Endothelial cell (in vitro differentiated cells): ENCODE measurements at places on chromosomes 2 and 18.

DNA sequence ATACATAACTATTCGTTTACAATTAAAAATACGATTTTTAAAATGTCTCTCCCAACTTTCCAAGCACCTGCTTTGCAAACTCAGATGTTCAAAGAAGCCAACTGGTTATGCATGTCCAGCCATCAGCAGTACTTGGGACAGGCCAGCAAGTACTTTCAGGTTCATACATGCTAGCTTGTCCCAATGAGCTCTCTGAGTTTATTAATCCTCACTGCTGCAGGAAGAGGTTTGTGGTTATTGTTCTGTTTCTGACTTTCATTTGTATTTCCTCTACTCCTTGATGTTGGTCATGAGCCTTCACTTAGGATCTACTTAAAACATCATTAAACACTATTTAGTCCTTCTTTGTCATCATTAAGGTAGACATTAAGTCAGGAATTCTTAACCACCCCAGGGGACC is 374.1 kb downstream of the LRATD1 start:
- no peak for DNase-seq

DNA sequence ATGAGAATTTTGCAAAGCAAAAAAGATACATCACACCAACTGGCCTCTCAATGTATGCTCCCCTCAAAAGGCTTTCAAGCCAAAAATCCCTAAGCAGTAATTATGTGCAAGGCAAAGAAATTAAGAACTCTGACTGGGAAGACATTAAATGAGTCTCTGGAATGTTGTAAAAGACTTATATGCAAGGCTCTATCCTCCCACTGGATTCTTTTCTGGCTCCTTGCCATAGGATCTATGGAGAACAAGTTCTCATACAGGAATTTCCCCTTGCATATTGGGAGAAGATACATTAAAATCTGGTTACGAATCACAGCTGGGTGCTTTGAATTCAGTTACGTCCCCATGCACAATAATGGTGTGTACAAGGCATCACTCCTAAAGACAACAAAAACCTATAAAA is 73.4 kb upstream of the ATL2 start:
- no peak for DNase-seq

- no peak for DNase-seq
Observed at GRCh38 chr2:208638059-208638458, 231.5 kb downstream of the PTH2R start.

GRCh38 chr2:121501554-121501953 is 29.1 kb upstream of the RNU4ATAC start:
- DNase-seq = no peak

DNA sequence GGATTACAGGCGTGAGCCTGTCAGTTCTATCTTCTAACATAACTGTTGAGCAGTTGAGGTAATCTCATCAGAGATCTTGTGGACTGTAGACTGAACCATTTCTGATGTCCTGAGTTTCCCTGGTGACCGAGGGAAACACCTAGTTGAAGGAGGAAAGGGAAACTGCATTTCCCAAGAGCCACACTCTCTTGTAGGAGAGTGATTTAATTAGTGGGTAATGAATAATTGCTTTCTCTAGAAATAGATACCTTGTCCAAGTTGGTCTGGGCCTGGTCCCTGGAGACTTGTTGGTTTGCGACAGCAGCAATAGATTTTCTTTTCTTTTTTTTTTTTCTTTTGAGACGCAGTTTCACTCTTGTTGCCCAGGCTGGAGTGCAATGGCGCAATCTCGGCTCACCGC is 7.4 kb downstream of the TTLL4 start:
- no peak for DNase-seq

DNA sequence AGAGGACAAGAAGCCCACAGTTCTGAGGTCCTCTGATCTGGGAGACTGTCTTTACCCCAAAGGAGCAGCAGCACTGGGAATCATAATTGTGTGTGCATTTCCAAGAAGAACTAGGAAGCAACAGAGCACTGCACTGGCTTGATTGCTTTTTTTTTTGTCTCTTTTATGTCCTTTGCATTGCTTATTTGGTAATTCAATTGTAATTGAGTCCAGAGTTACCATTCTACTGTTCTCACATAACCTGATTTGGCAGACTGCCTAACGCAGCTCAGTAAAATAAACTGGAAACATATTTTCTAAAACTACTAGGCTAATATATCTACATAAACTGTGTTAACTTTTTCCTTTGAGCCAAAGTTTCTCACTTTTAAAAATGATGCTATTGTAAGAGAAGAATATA is 190.3 kb upstream of the SLC8A1 start:
- no peak for DNase-seq

DNA sequence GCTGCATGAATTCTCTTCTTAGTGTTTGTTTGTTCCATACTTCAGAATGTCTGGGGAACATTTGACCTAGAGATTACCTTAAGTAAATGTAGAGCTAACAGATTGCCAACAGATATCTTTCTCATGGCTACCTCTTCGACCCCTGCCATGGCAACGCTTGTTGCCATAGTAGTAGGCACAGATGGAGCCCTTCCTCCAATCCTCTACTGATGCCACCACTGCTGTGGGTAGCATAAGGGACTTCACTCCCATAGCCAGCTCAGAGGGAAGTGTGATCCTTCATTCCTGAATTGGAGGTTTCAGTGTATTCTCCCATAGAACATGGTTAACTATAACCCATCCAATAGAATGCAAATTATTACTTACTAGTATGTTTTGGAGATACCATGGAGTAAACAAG is 543.6 kb upstream of the NRP2 start:
- no peak for DNase-seq

- no peak for DNase-seq
Observed at GRCh38 chr18:78677483-78678317, 301.9 kb upstream of the SALL3 start.

- peak; percentile 73 for DNase-seq
Observed at GRCh38 chr2:216519154-216519762, 20.6 kb downstream of the RPL37A start.

DNA sequence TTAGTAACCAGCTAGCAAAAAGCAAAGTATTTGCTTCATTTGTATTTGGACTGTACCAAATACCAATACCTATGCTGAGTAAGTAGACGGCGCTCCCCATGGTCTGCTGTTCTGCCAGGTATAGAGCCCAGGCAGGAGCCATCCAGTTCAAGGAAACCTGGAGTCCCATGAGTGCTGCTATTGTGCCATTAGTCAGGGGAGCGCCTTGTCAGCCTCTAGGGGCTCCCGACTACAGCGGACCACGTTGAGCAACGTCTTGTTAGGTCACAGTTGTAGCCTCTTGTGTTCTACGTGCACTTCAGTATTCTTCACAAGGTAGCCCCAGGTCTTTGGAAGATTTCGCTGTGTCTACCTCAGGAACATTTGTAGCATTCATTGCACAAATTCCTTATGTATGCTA is 21.6 kb upstream of the SLC9A2 start:
- DNase-seq = no peak

- DNase-seq = no peak
Observed at GRCh38 chr2:44360749-44361329, 455 bp downstream of the PREPL start.

- DNase-seq = no peak
Observed at GRCh38 chr18:12960853-12961397, 13.1 kb downstream of the SEH1L start.

GRCh38 chr2:54876764-54877163 is 153.3 kb downstream of the EML6 start:
- no peak for DNase-seq

DNA sequence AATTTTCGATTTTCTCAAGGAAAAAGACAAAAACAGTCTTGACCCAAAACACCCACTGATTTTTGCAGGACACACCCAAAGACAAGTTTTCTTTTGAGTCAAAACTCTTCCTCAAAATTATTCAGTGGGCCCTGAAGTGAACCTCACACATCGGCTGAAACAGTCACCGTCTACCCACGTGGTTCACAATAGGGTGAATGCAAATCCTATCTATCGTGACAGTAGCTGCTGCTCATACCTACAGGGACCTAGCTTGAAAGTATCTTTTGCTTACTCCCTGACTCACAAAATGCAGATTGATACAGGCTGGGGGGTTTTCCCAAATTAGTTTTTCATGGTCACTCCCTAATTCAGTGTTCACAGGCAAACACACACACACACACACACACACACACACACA is 10.7 kb upstream of the CD226 start:
- DNase-seq = no peak

- DNase-seq = no peak
Observed at GRCh38 chr2:162014751-162015150, 59.3 kb downstream of the DPP4 start.

DNA sequence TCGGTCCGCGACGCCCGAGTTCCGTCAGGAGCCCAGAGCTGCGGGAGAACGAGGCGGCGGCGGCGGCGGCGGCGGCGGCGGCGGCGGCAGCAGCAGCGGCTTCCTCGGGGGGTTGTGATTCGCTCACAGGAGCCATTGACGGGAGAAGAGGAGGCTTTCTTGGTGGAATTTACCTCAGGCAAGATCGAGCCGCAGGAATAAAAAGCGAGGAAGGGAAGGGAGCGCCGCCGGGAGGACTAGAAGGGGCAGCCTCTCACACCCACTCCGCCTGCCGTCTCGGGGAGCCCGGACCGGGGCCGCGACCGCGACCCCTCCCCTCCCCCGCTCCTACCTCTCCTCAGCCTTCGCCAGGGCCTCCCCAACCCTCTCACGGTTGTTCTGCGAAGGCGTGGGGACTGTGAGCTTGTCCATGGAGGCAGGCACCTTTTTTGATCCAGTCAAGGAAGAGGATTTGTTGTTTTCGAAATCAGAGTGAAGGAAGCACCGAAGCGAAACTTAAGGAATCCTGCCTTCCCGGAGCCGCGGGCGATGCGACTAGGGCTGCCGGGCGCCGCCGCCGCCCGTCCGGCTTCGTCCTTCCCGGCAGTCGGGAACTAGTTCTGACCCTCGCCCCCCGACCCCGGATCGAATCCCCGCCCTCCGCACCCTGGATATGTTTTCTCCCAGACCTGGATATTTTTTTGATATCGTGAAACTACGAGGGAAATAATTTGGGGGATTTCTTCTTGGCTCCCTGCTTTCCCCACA is 506 bp downstream of the BMPR2 start:
- peak; percentile 24 for DNase-seq

GRCh38 chr2:170477630-170478029 is 237.5 kb upstream of the SP5 start:
- no peak for DNase-seq

DNA sequence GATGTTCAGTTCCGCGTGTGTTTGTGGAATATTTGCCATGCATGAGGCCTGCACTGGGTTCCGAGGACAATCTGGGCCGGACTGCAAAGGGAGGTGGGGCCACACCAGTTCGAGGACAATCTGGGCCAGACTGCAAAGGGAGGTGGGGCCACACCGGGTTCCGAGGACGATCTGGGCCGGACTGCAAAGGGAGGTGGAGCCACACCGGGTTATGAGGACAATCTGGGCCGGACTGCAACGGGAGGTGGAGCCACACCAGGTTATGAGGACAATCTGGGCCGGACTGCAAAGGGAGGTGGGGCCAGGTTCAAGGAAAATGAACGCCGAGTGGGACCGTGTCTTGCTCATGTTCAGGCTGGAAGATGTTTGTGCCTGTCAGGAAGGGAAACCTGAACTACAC is 97.8 kb upstream of the HDAC4 start:
- no peak for DNase-seq

DNA sequence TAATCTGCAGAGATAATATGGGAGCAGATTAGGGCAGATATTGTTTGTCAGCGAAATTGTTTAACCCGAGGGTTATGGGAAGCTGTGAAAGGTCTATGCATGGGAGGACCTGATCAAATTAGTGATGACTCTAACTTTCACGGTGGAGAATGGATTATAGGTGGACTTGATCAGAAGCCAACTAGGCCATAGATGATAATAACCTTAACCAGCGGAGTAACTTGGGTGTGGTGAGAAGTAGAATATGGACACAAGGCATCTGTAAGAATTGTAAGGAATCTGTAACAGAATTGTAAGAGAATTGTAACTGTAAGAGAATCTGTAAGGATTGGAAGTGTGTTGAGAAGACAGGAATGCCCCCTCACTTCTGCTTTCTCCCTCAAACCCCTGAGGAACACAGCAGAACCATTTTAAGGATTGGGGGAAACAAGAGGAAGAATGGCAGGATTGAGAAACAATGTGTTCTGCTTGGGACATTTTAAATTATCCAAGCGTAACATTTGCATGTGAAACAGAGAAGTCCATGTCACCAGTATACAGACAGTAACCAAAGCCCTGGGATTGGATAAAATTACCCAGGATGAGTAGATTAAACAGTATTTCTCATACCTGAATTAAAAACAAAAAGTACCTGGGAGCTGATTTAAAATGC is 14.9 kb upstream of the SLC39A10 start:
- no peak for DNase-seq

DNA sequence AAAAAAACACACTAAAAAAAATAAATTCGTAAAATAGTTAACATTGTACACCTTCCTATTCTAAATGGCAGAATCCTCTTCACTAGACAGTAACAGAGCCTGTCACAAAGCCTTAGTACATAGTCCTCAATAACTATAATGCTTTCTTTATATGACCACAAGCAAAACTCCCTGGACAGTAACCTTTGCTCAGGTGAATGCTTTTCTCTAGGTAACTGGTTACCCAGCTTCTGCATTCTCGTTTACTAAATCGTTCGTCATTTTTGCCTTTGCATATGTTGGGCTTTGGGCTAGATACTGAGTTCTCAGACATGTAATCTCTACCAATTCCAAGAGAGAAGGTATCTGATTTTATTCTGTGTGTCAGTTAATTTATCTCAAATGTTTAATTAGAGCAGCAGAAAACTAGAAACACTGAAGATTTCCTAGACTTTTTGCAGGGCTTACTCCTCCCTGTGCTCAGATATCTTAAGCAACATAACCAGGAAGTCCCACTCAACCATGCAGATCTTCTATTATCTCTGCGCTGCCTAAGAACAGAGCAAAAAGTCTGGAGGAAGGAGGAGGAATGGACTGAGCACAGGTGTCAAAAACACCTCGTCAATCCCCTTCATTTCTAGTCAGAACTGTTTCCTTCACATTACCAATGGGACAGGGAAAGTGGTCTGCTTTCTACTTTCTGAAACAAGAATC is 247.7 kb downstream of the SOCS6 start:
- no peak for DNase-seq

- no peak for DNase-seq
Observed at GRCh38 chr2:239594772-239595608, 194.2 kb upstream of the HDAC4 start.

- no peak for DNase-seq
Observed at GRCh38 chr2:130183512-130184373, 1.7 kb downstream of the MZT2B start.

DNA sequence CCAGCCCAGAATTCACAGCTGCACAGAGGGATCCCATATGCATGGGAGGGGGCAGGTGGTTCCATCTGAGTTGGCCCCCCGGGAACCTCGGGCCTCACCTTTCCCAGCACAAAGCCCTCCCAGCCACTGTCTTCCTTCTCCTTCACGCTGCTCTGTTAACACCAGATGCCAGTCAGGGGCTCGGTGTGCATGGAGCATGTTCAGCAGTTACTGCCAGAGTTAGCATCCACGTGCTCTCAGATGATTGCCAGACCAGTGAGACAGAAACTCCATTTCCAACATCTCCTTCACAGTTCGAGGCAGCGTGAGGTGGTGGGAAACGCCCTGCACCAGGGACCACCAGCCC is 101.0 kb downstream of the PTGR3 start:
- no peak for DNase-seq

GRCh38 chr18:6775702-6776101 is 46.2 kb downstream of the ARHGAP28 start:
- DNase-seq = no peak

GRCh38 chr18:23921716-23922285 is 92.8 kb upstream of the TTC39C start:
- no peak for DNase-seq

GRCh38 chr18:55934821-55935220 is 346.8 kb upstream of the TCF4 start:
- DNase-seq = no peak
